ENCODE measurements at places on chromosomes 13 and 19.
A peak's percentile ranks its signal among the peaks of the same experiment; 100 is the strongest.

DNA sequence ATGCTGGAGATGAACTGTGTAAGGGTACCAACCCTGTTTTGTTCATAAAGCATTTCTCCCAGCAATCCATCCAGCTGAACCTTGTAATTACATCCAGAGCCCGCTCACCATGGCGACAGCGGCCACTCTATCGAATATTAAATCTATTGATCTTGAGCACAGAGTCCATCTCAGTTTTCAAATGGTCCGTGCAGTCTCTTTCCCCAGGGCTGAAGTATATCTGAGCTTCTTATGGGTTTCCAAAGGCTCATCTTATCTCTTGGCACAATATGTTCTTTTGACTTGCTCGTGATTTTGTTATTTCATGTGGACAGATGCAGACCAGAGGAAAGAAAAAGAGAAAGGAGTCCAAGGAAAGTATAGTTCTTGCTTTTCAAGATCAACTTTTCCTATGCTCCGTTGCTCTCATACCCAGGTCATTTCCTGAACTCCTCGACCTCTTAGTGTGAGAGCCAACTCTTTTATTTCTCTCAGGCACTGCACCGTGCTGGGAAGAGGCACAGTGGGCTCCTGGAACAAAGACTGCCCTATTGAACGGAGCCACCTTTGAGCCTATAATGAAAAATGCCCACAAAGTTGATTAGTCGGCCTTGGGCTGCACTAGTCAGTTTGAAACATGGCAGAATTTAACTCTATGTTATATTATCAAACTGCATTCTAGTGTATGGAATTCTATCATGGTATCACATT, 66.7 kb downstream of the RFC3 start:
- DNase-seq = no peak

- DNase-seq = no peak
These were observed 65.0 kb downstream of the DGKH start for GRCh38 chr13:42113478-42113877.

GRCh38 chr19:18995804-18996241, 37.5 kb downstream of the SUGP2 start:
- DNase-seq = peak; percentile 22

DNA sequence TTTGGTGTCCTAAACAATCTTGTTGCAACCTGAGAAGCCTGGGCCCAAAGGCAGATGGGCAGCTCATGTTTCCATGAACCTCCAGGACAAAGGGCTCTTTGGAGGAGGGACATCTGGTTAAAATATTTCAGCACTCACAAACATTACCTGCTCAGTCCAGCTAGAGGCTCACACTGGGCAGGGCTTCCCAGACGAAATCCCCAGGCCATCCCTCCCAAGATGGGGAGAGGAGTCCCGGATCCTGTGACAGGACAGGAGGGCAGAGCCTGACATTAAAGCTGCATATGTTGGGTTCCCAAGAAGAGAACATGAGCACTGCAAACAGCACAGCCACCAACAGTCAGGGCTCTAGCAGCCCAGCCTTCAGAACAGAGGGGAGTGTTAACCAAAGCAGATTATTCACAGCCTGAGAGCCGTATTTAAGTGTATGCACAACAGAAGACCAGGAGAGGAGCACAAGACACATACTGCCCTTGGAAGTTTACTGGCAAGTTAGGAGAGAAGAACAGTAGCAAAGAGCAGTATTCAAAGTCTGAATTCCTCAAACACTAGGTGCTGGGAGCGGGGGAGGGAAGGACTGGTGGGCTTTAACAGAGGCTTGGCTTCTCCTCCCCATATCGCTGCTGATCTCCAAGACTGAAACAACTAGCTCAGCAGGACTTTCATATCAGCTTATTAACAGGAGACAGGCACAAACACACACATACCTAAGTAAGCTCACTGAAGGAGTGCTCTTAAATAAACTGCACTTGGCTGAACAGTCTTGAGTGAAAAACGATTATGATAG, 12.3 kb downstream of the ATP7B start:
- no peak for DNase-seq

DNA sequence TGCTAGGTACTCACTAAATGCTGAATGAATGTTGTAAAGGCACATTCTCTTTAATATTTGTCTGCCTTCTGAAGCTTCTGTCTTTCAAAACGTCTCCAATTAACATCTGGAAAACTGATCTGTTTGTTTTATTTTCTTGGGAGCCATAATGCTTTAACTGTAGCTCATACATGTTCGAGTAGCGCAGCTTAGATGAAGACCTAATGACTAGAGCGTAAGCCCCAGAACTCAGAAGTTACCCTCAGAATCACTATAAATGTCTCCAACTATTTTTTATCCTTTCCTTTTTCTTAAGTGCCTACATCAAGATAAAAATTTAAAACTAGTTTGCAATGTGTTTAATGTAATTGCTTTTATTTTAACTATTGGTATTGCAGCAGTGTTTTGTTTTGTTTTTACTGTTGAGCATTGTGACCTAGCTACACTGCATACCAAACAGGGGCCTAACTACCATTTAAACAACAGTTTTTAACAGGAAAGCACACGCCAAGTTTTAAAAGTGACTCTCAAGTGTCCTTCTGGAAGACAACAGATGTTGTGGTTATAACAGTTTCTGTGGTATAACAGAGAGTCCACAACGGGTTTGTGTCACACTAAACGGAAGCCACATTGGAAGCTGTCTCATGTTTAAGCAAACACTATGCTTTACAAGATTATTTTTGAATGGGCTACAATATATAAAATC, 42.0 kb downstream of the MRPL57 start:
- DNase-seq = no peak

DNA sequence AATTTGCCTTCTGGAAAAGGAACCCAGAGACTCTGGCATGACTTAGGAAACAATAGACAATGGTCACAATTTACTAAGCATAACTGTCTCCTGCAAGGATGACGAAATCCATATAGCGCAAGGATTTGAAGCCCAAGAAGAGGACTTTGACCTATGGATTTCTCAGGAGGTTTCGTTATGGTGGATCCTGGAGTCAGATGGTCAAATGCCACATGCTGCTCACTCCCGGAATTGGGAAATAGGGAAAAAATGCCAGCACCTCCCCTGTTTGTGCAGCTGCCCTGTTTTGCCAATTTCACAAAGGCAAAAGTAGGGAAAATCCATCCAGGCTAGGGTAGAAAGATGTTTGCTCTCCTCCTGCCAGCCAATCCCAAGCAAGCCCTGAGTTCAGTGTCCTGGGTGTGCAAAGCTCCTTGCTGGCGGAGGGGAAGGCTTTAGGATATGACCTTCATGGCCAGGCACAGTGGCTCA, 23.4 kb downstream of the RDH8 start:
- no peak for DNase-seq

GRCh38 chr19:12987190-12987589, 8.1 kb upstream of the NFIX start:
- DNase-seq = no peak

Measured in CD4-positive, alpha-beta T cell (primary cell).